ENCODE measurements at places on chromosomes 6 and 20.

- no peak for DNase-seq
Measured at GRCh38 chr20:38303908-38304379, at the start of gene BPI. TSS of gene BPI (plus strand) at chr20:38304156. CDS start at chr20:38304224, 68 bp downstream.

GRCh38 chr20:18289306-18289705 is 979 bp downstream of the ZNF133 start:
- DNase-seq, result no peak

DNA sequence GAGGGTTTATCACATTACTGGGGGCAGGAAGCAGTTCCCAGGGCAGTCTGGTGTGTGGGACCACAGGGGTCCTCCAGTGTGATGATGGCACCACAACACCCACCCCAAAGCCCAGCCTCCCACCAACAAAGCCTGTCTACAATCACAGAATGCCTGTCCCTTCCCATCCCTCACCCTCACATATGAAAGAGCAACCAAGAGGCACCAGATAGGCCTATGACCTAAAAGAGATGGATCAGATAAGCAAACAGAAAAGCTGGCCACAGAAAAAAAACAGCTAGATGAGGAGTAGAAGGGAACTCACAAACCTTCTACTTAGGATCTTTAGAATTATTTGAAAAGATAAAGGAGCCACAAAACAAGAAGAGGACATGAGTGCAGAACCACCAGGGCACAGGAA is 54.3 kb downstream of the SERAC1 start:
- no peak for DNase-seq

- no peak for DNase-seq
Measured at GRCh38 chr20:60372275-60372674, 414.1 kb downstream of the CDH26 start.

DNA sequence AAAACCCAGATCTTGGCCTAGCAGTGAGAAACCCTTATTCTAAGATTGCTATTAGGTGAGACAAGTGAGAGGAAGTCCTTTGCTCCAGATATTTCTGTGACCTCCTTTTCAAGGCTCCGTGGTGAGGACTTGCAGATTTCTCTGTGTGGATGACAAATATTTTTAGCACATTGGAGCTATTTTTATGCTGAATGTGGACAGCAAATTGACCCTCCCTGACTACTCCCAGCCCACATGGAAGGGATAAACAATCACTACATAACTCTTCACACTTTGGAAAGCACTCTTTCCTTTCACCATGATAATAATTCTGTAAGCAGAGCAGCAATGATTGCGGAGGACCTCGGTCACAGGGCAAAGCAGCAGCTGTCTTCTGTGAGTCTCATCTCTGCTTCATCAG is 88.0 kb upstream of the ADGRF1 start:
- DNase-seq, result no peak

GRCh38 chr6:37134396-37135191 is 35.4 kb upstream of the PIM1 start:
- no peak for DNase-seq

DNA sequence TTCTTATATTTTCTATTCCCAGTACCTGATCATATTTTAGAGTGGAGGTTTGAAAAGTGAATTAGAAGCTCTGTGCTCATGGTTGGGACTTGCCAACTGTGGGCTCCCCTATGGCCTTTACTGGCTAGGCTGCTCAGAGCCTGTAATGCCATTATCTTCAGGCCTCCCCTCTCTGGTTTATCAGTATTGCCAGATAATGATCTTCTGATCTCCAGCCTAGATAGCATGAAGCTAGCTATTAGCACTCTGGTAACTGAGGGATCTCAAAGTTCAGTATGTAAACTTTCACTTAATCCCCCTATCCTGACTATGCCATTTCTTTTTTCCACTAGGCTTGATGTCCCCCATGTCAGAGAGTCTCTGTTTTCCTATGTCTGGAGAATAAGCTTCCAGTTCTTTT is 393.7 kb upstream of the CITED2 start:
- no peak for DNase-seq

DNA sequence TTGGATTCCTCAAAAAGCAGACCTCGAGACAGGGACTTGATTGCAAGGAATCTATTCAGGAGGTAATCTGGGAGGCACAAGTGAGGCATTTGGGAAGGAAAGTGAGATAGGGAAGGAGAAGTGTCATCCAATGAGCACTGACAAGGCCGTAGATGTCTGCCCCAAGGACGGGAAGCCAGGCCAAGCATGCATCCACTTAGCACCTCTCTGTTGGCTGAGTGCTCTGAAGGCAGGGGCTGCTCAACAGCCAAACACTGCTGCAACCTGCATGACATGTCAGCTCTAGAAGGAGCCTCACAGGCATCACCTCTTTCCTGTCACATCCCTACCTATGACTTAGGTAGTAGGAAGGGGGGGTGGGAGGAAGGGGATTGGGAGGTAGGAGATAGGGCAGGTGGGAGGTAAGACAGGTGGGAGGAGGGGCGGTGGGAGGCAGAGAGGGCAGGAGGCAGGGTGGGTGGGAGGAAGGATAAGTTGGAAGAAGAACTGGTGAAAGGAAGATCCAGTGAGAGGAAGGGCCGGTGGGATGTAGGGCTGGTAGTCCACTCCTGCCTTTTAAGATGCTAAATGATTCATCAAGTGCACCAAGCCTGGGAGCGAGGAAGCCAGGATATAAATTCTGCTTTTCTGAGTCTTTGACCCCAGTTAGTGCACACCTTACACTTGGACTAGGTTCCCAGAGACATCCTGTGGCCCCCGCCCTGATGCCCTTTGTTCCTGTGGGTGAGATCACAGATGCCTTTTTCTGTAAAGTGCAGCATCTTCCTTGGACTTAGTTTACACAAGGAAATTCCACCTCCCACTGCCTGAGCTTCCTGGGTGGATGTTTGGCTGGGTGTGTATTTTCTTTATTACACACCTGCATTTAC is 83.8 kb upstream of the NXT1 start:
- DNase-seq, result no peak

- no peak for DNase-seq
Measured at GRCh38 chr6:81693266-81693665, 59.2 kb downstream of the TENT5A start.

DNA sequence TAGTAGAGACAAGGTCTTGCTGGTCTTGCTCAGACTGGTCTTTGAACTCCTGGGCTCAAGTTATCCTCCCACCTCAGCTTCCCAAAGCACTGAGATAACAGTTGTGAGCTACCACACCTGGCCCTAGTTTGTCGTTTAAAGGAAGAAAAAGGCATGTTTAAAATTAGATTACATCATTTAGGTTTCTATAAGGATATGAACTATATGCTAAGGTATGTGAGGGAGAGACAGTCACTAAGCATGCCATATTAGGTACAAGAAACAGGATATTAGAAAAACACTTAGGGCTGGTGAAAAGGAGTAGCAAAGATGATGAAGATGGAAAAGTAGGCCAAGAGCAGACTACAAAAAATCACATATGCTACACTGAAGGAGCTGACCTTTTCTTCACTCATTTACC is 106.4 kb downstream of the ASCC3 start:
- no peak for DNase-seq

DNA sequence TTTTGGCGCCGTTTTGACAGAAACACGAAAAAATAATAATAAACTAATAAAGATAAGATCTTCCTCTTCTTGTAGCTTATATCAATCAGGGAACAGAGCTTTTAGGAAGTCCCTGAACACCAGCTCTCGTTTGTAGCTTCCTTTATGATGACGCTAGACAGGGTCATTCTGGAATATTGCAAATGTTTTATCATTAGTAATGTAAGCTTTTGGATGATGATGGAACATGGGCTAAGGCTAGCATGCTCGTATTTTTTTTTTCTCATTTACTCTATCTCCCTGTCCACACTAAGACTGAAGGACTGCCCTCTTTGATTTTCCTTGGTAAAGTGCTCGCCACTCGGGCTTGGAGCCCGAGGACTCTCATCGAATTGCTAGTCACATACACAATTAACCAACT is 22.1 kb upstream of the POM121L2 start:
- DNase-seq, result no peak

DNA sequence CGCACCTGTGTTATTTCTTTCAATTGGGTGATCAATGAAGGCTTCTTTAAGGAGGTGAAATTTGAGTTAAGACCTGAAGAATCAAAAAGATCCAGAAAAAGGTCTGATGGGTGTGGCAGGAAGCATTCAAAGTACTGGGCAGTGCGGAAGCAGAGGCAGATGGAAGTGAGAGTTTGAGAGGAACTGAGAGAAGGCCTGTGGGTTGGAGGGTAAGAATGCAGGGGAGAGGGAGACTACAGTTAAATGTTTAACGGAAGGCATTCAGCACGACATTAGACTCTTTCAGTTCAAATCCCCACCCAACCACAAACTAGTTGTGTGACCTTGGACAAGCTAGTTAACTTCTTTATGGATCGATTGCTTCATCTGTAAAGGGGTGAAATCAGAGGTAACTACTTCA is 50.5 kb upstream of the GCM1 start:
- no peak for DNase-seq

DNA sequence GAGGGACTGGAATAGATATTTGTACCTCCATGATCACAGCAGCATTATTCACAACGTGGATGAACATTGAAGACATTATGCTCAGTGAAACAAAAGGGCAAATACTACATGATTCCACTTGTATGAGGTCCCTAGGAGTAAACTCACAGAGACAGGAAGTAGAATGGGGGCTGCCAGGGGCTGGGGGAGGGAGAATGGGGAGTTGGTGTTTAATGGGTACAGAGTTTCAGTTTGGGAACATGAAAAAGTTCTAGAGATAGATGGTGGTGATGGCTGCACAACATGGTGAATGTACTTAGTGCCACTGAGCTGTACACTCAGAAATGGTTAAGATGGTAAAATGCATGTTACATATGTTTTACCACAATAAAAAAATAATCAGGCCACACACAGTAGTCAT is 164.3 kb upstream of the RREB1 start:
- no peak for DNase-seq

DNA sequence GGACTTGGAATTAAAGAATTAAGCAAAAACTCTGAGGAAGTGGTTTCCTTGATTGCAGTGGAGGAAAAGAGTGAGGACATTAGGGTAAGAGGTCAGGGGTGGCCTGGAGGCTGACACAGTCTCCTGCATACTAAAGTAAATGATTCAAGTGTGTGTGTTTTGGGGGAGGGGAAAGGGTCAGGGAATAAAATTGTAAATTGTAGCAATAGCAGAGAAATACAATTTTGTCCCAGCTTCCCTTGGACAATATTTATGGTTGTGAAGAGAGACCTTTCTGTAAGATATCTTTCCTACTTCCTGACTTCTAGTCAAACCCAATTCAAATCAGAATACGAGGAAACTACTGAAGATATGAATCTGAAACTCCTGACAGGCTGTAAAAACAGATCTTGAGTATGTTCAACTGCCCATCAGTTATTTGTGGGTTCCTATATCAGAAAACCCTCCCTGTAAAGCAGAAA is 143.4 kb upstream of the HMGN3 start:
- DNase-seq, result no peak

DNA sequence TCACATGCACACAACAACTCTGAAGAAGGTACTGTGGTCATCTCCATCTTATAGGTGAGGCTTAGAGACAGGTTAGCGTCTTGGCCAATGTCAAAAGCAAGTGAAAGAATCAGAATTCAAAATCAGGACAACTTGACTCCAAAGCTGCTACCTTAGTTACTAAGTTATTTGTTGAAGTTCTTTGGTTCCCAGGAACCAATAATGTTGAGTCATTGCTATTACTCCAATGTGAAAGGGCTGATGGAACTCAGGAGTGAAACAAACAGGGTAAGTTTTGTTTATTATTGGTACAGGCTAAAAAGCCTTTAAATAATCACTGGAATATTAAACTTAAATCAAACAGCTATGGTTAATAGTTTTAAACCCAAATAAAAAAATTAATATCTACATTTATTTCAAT is 111.1 kb downstream of the PDSS2 start:
- DNase-seq, result no peak

DNA sequence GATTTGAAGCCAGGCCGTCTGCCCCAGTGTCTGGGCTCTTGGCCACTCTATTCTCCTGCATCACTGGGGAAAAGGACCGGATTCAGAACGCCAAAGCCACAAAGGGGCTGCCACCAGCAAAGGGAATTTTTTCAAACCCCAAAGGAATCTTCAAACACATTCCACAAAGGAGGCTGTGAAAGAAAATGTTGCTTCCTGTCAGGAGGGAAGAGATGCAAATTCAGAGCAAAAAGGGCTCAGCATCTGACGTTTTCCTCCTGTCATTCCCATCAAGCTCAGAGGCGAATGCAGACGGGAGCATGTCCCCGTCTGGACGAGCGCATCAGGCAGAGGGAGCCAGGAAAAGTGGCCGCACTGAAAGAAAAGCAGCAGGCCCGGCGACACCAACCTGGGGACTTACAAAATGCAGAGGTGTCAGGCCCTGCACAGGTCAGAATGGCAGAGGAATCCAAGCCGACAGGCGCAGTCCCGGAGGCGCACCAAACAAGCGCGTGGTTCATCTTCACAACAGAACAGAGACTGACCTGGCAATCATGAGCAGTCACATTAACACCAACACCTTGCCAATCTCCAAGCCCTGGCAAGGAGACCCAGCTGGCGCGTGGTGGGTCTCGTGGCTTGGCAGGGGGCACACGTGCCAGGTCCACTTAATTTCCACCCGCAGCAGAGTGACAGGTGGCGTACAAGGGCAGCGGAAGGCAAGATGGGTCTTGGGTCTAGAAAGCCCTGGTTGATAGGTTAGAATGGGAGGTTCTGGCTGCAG is 62.8 kb downstream of the GRM4 start:
- DNase-seq, result no peak

GRCh38 chr6:116461331-116461931 is at the start of gene CALHM6:
TSS of gene CALHM6 (plus strand) at chr6:116461375. CDS start at chr6:116461930, 555 bp downstream.
- DNase-seq, result no peak

GRCh38 chr20:1930165-1930564 is 35.0 kb downstream of the SIRPA start:
- DNase-seq, result no peak

DNA sequence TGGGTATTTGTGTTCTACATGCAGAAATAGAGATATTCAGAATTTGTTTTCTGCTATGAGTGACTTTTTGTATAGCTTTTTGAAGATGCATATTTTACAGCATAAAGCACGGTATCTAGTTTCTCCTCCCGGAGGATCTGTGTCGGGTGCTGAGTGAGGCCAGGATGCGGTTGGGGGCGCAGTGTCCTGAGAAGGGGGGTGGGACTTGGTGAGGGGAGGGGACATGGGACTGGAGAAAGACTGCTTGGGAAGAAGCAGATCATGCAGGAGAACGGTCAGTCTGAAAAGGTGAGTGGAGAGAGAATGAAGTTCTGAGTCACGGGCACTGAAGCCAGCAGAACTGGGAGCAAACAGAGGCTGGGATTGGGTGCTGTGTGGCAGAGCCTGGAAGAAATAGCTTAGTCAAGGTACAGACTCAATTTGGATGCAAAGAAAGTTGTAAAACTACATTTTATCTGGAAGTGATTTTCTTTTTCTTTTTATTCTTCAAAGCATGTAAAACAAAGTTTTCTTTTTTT is 44.0 kb downstream of the STX11 start:
- no peak for DNase-seq

- DNase-seq, result no peak
Measured at GRCh38 chr20:20317621-20318364, 50.1 kb upstream of the INSM1 start.

- DNase-seq, result no peak
Measured at GRCh38 chr6:89475634-89476033, 42.7 kb downstream of the ANKRD6 start.

DNA sequence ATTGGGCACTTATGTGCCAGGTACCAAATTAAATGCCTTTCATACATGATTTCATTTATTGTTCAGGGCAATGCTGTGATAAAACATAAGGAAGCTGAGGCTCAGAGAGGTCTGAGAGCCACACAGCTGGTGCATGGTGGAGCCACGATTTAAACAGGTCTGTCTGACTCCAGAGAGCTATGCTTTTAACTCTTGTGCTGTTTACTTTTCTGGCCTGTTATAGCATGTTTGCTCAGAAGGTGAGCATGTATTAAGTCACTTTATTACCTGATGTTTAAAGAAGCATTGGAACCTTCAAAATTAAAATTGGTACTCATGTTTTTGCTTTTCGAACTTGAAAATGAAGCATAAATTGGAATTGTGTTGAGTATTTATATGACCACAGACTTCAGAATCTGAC is 26.8 kb downstream of the MCM8 start:
- no peak for DNase-seq

Data from Caco-2 (cell line).